ENCODE measurements at places on chromosomes 12 and 14.

DNA sequence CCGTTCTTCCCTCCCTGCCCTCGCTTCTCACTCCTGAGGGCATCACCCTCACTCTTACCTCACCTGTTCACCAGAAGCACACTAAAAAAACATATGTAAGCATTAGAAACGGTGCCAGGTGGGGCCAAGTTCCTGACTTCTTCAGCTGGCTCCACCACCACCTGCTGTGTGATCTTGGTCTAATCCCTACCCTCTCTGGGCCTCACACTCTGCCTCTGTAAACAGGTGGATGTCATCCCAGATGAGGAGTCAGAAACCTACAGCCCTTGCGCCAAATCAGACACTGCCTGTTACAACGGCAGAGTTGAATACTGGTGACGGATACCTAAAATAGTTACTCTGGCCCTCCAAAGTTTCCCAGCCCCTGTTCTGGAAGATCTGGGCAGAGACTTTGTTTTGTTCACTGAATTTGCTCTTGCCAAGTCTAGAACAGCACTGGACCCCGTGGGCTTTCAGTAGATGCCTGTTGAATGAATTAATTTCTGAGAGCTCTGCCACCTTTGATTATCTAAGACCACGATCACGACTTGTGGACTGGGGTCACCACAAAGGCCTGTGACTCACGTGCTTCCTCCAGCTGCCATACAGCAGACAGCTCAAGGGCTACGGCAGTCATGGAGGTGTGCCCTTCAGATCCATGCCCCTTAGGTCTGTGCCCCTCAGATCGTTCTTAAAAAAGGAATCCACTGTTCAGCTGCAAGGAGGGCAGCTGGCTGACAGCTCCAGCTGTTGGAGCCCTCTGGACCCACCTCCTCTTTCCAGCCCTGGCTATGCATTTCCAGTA is 71.9 kb downstream of the GSC start:
- DNase-seq = no peak

GRCh38 chr12:124631681-124632256 is 64.4 kb upstream of the NCOR2 start:
- no peak for DNase-seq

GRCh38 chr12:120241561-120242274 is 23.8 kb downstream of the PXN start:
- no peak for DNase-seq

- DNase-seq = no peak
Measured at GRCh38 chr14:35482994-35483515, 50.9 kb upstream of the INSM2 start.

GRCh38 chr12:75482646-75483045 is 2.1 kb downstream of the GLIPR1 start:
- no peak for DNase-seq

DNA sequence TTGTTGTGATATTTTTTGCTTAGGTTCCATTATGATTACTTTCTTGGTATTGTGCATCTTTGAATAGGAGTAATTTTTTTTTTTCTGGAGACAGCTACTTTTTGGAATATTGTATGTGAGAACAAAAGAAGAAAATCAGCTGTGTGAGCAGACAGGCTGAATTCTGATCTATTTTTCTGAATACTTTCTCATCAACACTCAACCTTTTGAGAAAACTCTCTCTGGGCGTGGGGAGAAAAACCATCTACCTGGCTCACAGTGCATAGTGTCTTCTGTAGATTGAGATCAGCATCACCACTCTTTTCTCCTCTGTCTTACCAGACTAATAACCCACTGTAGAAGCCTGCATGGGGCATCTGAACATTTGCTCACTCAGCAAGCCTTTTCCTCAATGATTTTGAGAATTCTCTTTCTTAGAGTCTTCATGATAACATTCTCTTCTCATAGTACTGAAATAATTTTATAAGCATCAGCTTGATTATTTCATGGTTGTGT is 3.3 kb downstream of the PIK3C2G start:
- DNase-seq = no peak

GRCh38 chr12:104964856-104965205 is 6.7 kb upstream of the SLC41A2 start:
- no peak for DNase-seq

DNA sequence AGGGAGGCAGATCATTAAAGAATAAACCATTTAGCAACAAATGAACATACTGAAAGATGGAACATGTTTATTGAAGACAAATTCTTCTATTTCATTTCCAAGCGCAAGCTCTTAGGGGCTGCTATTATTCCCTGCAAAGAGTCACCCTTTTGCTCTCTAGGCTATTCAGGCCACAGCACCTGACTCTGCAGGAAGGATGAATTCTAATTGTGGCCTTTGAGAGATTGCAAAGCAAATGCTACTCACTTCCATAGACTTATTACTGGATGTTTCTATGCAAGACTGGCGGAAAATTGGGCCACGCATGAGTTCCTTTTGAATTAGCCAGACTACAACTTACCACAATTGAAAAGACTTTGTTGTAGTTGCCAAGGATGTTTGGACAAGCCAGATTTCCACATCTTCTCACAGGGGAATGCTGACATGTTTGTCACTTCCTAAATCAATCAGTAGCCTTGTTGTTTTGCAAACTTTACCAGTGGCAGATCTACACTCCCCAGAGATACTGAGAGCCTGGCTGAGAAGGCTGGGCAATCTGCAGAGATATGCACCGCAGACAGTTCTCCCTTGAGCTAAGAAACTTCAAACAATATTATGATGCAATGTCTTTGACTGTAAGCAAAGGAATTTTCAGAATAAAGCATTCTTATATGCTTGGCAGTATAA is 334.3 kb upstream of the SYT1 start:
- no peak for DNase-seq

GRCh38 chr12:13230500-13230899 is 34.0 kb downstream of the EMP1 start:
- no peak for DNase-seq

- DNase-seq = no peak
Measured at GRCh38 chr12:49707812-49708147, 575 bp upstream of the FMNL3 start.

DNA sequence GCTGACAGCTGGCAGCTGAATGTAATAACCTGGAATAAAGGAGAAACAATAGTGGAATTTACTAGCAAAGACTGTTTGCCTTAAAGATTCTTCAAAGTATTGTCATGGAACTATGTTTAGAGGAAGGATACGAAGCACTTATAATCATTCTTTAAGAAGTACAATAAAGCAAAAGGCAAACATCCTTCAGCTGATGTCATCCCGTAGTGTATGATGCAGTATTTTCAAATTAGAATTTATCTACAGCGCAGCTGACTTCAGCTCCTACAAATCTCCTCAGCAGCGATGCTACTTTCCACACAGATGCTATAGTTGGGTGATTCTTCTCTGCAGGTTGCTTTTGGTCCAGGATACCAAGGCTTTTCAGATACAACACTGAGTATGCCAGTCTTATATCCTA is 31.5 kb downstream of the CLEC1A start:
- no peak for DNase-seq
